ENCODE measurements at places on chromosomes 6 and 20.

DNA sequence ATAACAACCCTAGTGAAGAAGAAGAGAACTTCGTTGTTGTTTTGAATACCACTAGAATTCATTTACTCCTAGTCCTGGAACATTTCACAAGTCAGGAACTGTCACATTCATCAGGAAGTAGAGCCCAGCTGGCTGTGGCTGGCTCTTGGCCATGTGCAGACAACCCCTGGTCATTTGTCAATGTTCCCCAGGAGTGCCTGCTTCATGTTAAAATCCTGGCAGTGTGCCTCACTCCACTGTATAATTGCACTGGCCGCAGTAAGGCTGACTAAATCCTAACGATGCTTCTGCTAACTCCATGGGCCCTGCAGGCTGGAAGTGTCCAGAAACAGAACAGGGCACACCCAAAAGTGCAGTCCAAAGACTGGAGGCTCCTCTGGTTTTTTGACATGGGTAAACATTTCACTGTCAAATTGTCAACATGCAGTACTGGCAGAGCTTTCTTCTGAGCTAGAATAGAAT lies 41.5 kb upstream of the ADGRF1 start:
- peak; percentile 91 for DNase-seq

GRCh38 chr6:73134588-73134987 lies 90.7 kb downstream of the KHDC1L start:
- DNase-seq, result peak; percentile 49

DNA sequence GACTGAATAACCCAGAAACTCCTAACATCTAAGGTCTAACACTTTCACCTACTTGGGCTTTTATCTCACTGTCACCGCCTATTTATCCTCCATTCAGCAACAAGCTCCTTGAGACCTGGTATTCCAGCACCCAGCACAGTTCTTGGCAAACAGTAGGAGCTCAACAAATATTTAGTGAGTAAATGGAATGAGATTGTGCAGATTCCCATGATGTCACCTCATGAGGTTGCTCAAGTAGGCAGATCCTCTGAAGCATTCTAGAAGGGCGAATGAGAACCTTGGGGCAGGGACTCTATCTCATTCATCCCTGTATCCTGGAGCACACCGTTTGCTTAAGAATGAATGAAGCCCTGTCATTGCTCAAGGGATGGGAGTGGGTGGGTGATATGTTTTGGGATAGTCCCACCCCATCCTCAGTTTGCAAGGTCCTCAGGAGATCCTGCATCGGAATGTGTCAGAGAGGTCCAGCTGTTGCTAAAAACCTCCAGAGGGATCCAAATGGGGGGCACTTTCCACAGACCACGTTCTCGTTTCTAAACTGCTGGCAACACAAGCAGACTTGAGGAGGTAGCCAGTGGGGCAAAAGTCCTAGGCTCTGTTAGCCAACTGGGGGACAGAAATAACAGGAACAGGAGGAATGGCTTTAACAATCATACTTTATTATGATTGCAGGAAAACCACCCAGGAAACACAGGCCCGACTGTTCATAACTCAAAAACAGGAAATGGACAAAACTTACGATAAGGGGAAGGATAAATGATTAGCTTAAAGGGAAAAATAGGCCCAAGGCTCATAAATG lies 42.0 kb downstream of the EDN1 start:
- DNase-seq, result no peak

GRCh38 chr20:15333170-15333569 lies 995.8 kb upstream of the FLRT3 start:
- DNase-seq, result no peak

GRCh38 chr6:56650191-56650590 lies 7.5 kb upstream of the DST start:
- no peak for DNase-seq

DNA sequence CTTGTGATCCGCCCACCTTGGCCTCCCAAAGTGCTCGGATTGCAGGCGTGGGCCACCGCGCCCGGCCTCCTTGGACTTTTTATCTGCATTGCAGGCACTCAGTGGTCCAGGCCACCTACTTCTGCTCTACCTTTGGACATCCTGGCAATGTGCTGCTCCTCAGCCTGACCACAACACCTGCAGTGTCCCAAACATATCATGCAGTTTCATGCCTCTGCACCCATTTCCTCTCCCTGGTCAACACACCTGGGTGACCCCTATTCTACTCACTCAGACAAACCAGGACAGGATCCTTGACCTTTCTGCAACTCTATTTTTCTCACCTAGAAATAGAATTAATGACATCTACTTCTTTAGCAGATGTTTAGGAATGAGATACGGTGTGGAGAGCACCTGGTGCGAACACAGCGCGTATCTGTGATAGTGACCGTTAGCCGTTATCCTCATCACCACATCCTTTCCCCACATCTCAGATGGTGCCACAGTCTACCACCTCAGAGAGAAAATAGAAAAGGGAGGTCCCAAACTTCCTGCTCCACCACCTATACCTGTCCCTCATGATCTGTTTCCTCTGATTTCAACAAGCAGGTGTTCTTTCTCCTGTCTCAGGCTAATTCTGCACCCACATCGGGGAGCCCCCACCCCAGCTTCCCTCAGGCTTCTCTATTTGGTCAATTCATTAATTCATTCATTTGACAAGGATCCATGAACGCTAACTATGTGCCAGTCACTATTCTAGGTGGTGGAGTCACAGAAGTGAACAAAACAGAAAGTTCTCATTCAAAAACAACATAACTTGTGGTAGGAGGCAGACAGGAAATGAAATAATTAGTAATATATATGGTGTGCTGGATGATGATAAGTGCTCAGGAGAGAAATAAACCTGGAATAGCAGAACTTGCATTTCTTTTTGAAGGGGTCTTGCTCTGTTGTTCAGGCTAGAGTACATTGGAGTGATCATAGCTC lies 4.3 kb upstream of the BTN3A2 start:
- no peak for DNase-seq

GRCh38 chr6:14717307-14717706 lies 528.6 kb upstream of the JARID2 start:
- DNase-seq, result no peak
